ENCODE measurements at places on chromosomes 4 and X.
A peak's percentile ranks its signal among the peaks of the same experiment; 100 is the strongest.

DNA sequence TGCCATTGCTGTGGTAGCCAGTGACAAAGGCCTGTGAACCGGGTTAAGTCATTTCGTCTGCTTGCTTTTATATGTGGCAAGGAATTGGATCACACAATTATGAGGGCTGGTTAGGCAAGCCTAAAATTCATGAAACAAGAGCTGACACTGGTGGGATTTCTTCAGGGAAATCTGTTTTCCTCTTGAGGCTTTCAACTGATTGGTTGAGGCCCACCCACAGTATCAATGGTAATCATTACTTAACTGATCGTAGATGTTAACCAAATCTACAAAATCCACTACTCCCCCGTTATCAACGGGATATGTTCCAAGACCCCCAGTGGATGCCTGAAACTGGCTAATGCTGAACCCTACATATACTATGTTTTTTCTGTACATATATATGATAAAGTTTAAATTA, 13.0 kb downstream of the RBMX2 start:
- no peak for DNase-seq

GRCh38 chr4:75612306-75612705, 18.0 kb downstream of the CDKL2 start:
- no peak for DNase-seq

DNA sequence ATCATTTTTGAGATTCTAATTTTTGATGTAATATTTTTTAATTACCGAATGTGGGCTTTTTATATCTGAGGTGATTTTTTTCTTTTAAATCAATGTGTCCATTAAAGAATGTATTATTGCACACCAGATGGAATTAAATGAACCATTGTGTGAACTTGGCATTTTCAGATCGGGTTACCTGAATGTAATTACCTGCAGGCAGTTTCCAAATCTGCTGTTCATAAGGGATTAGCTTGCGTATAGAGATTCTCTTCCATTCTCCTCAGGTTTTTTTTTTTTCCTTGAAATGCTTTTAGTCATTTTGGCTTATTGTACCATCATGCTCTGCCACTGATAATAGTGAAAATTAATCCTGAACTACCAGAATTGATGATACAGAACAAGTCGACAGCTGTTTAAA, 511.5 kb upstream of the ATOH1 start:
- DNase-seq: no peak

DNA sequence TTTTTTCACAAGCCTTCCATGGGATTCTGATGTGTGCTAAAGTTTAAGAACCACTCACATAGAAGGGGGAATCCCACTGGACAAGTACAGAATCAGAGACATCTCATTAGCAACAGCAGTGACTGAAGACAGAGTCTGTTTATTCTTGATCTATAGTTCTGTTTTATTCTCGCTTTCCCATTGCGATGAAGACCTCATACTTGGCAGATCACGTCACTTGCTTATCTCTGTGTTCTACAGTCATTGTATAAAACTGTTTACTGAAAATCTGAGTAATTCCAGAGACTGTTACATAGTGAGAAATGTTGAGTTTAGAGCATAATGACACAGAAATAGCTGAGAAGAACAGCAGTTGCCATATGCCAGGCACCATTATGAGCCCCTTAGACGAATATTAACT, 185.5 kb downstream of the PTTG2 start:
- DNase-seq: no peak

DNA sequence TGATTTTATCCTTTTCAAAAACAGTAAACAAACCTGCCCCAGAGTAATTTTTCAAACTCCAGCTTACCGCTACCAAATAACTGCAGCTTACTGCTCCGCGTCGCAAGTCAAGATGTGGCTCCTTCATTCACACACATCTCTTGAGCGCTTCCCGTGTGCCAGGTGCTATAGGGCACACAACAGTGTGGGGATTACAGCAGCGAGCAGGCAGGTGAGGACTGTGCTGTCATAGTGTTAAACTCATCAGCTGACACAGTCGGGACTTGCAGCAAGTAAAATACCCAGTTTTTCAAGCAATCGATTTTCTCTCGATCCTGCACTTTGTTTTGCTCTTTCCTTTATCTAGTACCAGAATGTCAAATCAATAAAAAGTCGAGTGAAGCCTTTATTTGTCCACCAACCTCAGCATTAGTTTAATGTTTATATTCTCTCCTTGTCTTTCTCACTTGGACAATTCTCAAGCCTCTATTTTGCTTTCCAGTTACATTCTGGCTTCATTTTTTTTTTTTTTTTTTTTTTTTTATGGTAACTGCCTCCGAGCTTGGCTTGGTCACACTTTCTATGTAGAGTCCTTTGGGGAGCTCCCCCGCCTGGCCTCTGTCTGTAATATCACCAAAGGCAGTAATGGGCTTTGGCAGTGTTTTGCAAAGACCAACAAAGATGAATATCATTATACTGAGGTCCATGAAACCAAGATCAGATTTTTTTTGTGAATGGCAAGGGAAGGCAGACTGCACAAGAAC, 8.3 kb upstream of the ASB5 start:
- DNase-seq: peak; percentile 20

- no peak for DNase-seq
These were observed 22.1 kb downstream of the SLIT2 start for GRCh38 chr4:20273793-20274192.

DNA sequence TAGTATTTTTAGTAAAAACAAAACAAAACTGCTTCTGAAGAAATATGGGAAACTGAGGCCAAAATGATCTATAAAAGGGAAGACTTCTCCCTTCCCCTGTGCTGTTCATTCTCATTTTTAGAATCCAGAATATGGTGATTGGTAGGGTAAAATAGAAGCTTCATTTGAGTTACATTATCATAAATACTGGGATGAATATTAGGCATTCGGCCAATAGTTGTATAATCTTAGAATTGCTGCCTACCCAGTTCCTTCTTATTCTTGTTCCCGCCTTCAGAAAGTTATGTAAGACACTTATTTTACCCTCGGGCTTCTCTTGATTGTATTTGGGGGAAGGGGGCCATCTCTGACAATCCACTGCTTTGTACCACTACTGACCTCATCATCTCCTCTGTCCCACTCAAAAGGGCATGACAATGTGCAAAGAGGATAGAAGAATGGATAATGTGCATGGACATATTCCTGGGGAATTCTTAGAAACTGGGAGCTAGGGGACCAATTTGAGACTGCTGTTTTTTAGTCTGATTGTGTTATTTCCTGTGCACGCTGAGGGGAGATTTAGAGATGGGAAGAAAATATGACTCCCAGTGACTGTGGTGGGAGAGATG, 588 bp downstream of the ART3 start:
- no peak for DNase-seq

- no peak for DNase-seq
These were observed 101.6 kb downstream of the KLHL8 start for GRCh38 chr4:87118826-87119225.

- DNase-seq: no peak
These were observed 11.0 kb downstream of the PGM2 start for GRCh38 chr4:37837446-37837845.

- DNase-seq: no peak
These were observed 181.4 kb upstream of the MXRA5 start for GRCh38 chrX:3527811-3528210.

DNA sequence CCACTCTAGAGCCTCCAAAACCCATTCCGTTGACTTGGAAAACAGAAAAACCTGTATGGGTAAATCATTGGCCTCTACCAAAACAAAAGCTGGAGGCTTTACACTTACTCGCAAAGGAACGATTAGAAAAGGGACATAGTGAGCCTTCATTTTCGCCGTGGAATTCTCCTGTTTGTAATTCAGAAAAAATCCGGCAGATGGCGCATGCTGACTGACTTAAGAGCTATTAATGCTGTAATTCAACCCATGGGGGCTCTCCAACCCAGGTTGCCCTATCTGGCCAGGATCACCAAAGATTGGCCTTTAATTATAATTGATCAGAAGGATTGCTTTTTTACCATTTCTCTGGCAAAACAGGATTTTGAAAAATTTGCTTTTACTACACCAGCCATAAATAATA, 60.8 kb downstream of the ZNF732 start:
- DNase-seq: peak; percentile 1

- DNase-seq: no peak
These were observed 34.6 kb downstream of the UGT2A3 start for GRCh38 chr4:68917016-68917415.

- DNase-seq: no peak
These were observed 13.4 kb downstream of the TRO start for GRCh38 chrX:54934058-54934457.

- no peak for DNase-seq
These were observed 9.4 kb upstream of the PAK3 start for GRCh38 chrX:111086591-111087006.

- no peak for DNase-seq
These were observed 213.7 kb downstream of the AFAP1 start for GRCh38 chr4:7725951-7726350.

- no peak for DNase-seq
These were observed 20.2 kb downstream of the NHS start for GRCh38 chrX:17395154-17395553.

- no peak for DNase-seq
These were observed 52.6 kb upstream of the LRAT start for GRCh38 chr4:154691229-154691628.

DNA sequence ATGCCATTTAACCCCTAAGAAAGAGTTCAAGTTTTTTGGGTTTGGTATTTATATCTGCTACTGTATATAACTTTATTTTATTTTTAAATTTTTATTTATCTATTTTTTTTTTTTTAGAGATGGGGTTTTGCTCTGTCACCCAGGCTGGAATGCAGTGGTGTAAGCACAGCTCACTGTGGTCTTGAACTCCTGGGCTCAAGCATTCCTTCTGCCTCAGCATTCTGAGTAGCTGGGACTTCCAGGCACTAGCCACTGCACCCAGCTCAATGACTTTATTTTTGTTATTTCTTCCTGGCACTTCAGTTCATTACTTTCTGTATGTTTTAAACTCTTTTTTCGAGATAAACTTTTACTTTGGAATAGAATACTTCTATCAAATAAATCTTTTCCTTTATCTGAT, 42.4 kb upstream of the PGAM4 start:
- no peak for DNase-seq
